Endothelial cell of umbilical vein (primary cell): ENCODE measurements at places on chromosomes 3 and 15.
A peak's percentile ranks its signal among the peaks of the same experiment; 100 is the strongest.

DNA sequence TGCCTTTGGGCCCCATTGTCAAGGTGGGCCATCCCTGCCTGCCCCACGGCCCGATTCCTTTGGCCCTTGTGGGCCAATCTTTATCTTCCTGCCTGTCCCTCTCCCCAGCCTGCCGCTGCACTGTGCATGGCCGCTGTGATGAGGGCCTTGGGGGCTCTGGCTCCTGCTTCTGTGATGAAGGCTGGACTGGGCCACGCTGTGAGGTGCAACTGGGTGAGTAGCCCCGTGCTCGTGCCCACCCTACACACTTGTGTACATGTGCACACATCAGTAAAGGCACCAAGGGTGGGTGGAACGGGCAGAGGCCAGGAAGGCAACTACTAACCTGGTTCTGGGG lies 12.2 kb downstream of the NT5DC2 start:
- DNase-seq = no peak

DNA sequence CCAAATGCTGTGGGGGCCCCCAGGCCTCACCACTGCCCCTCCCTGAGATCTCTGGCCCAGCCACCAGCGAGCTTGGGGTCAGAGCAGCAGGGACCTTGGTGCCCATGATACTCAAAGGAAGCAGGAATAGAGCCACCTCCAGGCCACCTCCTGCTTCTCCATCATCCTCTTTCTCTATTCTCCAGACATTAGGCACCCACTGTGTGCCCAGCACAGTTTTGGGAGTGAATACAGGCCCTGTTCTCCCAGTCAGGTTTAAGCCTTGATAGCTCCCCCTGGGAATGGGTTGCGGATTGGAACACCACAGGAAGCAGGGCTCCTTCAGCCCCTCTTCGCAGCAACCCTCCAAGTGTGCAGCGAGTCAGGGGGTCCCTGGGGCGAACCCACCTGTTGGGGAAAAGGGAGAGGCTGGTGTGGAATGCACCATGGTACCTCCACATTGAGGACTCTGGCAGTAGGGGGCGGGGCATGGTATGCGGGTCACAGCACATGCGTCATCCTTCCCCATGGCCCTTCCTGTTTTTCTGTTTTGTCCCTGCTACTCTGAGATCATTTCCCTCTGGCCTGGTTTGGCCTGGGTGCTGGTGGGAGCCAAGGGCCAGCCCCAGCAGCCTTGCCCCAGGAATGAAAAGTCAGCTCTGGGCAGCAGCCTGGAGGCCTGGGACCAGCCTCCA lies 14.2 kb upstream of the SEMA3B start:
- peak; percentile 91 for DNase-seq

DNA sequence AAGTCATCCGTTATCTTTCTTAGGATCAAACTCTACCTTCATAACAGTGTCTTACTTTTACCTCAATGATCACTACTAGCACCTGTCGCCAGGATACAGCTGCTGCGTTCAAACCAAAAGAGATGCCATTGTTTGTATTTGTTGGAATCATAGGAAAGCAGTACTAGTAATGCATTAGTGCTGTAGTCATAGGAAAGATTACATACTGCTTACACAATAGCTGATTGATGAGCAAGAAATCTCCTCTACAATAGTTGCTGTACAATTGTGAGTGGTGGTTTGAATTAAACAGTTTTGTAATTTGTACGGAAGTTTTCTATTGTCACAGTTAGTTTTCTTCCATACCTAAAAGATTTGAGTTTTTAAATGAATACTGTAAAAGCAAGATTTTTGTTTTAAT lies 21.4 kb downstream of the ACAP2 start:
- DNase-seq = no peak

DNA sequence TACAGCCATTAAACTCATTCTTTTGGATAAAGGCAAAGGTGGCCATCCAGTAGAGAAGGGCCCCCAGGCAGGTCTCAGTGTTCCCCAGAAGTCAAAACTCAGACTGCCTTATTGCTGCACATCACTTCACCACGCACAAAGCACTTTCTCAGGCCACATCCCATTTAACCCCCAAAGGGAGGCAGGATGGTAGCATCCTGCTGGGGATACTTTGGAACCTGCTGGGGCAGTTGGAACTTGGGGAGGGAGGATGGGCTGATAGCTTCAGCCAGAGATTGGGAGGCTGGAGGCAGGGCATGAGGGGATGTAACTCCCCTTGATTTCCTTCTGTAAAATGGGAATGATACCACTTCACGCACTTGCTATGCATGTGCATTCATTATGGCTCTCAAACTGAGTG lies 5.0 kb downstream of the ITPKA start:
- DNase-seq = no peak

DNA sequence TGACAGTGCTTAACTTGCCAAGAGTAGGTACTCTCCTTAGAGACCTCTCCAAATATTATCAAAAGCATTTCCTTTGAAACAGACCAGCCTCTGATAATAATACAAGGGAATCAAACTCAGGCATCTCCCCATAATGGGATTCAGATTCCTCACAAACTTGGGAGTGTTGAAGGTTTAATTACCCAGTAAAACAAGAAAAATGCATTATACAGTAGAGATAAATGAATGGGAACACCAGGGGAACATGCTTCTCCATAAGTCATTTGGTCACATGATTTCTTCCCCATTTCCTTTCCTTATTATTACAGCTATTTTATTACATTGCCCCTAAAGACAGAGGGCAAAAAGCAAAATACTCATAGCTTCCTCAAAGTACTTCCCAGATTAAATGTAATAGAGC lies 325.0 kb upstream of the CDIN1 start:
- peak; percentile 50 for DNase-seq

DNA sequence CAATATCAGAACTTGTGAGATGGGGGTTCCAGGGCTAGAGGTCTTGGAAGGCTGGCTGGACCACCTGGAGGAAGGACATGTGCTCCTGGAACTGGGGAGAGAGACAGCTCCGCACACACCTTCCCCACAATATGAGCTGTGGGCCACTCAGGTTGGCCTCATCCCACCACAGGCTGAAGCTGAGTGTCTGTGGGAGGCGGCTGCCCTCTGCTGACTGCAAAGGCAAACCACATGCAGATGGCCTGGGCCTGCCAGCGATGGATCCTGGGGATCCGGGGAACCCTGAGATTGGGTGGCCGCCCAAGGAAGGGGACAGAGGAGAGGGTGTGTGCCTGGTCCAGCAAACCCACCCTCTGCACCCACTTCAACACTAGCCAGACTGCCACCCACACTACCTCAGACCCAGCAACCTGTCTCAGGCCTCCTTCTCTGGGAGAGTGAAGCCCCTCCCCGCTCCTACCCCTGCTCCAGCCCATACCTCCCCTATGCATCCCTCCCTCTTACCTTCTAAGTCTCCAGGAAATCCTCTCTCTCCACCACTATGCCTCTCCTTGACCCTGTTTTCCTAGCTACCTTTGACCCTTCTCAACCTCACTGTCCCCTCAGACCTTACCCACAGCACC lies 44.8 kb downstream of the CYP11A1 start:
- peak; percentile 49 for DNase-seq

GRCh38 chr15:51425517-51426040 lies 84.1 kb downstream of the GLDN start:
- peak; percentile 5 for DNase-seq

DNA sequence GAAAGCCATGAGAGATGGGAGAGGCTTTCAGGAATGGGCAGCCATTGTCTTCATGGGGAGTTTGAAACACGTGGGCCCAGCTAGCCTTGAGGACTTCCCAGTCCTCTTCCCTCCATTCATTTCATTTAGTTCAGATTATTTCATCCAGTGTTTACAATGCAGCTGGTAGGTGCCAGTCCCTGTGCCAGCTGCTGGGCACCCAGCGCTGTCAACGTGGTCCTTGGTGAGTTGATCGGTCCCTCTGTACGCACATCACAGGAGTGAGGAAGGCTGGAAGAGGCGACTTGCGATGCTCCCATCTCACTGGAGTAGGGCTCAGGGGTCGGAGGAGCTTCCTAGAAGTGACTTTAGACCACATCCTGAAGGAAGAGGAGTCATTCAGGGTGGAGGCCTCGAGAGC lies 206.4 kb upstream of the BHLHE40 start:
- DNase-seq = no peak

- DNase-seq = no peak
Measured at GRCh38 chr15:43465100-43465499, 27.9 kb downstream of the TP53BP1 start.

GRCh38 chr3:138781012-138781470 lies 53.7 kb downstream of the PIK3CB start:
- DNase-seq = no peak

DNA sequence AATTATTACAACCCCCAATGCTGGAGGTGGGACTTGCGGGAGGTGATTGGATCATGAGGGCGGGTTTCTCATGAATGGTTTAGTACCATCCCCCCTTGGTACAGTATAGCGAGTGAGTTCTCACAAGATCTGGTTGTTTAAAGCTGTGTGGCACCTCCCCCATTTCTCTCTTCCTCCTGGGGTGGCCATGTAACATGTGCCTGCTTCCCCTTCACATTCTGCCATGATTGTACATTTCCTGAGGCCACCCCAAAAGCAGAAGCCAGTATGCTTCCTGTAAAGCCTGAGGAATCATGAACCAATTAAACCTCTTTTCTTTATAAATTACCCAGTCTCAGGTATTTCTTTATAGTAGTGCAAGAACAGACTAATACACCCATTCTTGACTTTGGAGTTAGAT lies 20.3 kb upstream of the PROK2 start:
- no peak for DNase-seq

- DNase-seq = no peak
Measured at GRCh38 chr15:79522656-79523055, 90.5 kb downstream of the MINAR1 start.

GRCh38 chr3:171804618-171805389 lies 5.5 kb downstream of the PLD1 start:
- peak; percentile 95 for DNase-seq

DNA sequence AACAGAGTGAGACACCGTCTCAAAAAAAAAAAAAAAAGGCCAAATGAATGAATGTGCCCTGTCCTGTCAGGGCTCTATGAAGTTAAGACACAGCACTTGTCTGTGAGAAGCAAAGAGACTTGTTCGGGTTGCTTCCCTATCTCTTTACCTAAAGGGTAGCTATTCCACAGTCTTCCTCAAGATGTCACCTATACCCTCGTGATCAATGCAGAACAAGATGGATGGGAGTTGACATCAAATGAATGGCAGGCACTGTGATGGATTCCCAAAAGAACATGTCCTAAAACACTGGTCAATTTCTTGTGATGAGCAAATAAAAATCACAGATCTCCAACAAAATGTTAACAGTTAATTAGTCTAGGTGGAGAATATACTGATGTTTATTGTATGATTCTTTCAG lies 9.5 kb downstream of the TADA3 start:
- DNase-seq = no peak

GRCh38 chr3:168859574-168859973 lies 763.9 kb upstream of the GOLIM4 start:
- no peak for DNase-seq

DNA sequence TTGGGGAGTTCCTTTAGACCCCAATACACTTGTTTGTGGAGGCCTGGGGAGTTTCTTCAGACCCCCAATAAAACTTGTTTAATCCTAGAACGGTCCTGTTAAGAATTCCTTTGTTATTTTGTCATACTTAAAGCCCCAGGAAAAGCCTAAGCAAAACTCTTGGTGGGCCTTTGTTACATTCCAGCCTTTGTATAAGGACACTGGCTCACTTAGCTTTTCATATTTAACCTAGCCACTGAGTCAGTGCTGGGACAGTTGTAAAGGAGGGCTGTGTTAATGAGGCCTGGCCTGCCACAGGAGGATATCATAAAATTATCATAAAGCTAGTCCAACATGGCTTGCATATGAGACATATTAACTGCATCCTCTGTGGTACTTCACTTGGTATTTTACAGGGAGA lies 760.1 kb downstream of the ZNF385D start:
- DNase-seq = no peak

GRCh38 chr15:69853544-69853951 lies 244.2 kb downstream of the TLE3 start:
- DNase-seq = no peak
